ENCODE measurements at places on chromosomes 7 and 10.
A peak's percentile ranks its signal among the peaks of the same experiment; 100 is the strongest.

GRCh38 chr7:32177232-32177631 is 107.0 kb upstream of the PDE1C start:
- no peak for DNase-seq

GRCh38 chr10:60286559-60286958 is 103.1 kb downstream of the ANK3 start:
- DNase-seq: no peak

GRCh38 chr10:100339236-100339635 is 7.8 kb upstream of the SCD start:
- no peak for DNase-seq

DNA sequence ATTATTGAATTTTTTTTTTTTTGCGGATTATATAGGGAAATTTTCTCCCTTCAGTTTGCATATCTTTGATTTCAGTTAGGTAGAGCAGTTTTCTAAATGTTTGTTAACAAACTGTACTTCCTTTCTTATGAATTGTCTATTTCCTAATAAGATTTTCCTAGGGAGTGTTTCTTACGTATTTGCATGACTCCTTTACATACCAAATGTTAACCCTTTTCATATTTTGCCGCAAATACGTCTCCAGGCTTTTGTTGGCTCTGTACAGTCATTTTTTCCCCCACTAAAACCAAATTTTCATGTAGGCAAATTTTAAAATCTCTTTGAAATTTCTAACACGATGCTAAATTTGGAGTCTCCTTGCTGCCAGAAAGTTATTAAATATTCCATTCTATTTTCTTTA is 1.9 kb upstream of the FRAT2 start:
- peak; percentile 13 for DNase-seq

GRCh38 chr10:34861293-34862021 is 46.4 kb upstream of the PARD3 start:
- peak; percentile 40 for DNase-seq

Measured in IMR-90 (cell line).